ENCODE measurements at places on chromosomes 6 and 20.

GRCh38 chr6:30244560-30244959 is 31.4 kb upstream of the TRIM26 start:
- no peak for DNase-seq

DNA sequence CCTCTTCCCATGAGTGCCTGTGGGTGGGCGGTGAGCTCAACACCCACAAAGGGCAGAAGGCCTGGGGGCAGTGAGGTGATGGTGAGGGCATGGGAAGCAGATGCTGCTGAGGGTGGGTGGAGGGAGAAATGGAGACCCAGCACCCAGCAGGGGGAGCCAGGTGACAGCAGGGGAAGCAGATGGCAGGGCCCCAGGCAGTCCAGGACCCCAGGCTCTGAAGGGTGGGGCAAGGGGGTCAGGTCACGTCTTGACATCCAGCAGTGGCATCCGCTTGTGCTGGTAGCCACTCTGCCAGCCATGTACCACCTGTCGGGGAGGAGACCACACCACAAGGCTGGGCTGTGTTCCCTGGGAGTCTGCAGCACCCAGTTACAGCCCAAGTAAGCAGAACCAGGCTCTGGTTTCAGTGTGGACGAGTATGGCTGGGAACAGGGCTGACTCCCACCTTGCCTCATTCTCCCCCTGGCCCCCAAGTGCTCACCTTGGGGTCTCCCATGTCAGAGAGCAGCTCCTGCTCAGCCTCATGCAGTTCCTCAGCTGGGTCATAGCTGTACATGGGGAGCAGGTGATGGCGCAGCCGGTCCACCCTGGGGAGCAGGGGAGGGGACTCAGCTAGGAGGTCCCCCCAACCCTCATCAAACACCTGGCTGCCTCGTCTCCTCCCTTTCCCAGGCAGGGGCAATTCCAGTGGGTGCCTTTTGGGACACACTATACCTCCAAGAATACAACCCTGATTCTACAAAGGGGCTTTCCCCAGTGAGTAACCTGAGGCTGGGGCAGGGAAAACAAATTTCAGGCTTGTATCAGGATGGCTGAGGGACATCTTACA is 2.0 kb downstream of the SMIM29 start:
- DNase-seq: no peak

DNA sequence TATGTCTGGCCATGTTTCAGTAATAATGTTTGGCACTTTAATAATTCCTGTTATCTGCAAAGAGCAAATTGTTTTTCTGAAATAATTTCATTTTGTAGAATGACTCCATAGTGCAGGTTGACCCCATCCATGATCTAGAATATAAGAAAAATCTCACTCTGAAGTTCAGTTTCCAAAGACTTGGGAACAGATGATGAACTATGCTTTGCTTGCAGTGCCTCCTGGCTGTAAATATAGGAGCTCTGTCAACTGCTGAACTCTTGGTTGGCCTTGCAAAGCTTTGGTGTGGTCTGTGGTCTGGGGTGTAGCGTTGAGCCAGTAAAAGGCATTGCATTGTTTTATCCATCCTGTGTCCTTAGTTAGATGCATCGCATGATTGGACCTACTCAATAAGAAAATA is 104.0 kb downstream of the PLCB4 start:
- no peak for DNase-seq

- no peak for DNase-seq
These were observed 190.3 kb upstream of the CDYL start for GRCh38 chr6:4585682-4586468.

DNA sequence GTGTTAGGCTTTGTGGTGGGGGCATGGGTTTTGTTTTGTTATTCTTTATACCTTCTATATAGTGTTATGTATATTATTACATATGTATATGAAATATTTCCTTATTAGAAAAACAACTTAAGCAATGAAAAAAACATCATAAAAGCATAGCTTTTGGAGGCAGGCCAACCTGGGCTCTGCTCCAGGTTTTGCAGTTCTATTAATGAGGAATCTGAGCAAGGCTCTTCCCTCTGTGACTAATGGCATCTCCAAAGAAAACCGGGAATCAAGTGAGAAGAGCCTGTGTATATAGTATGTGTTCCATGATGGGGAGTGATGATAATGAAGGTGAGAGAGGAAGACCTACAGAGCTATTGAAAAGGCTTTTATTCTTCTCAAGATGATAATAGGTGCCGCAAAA is 291.1 kb downstream of the CLIC5 start:
- DNase-seq: peak; percentile 67

DNA sequence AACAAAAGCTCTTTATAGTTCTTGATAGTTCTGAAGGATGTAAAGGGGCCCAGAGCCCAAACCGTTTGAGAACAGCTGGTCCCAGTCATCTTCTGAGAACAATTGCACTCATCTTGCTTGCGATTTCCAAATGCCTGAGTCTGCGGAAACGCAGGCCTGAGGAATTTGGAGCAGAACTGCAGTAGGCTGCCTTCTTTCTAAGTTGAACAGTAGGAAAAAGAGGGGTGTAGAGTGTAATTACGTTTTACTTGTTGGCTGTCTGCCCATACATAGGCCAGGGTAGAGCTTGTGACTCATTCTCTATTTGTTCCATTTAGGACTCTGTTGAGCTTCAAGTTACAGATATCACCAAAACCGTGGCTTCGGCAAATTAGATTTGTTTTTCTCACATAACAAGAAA is 42.0 kb upstream of the KIF16B start:
- no peak for DNase-seq

DNA sequence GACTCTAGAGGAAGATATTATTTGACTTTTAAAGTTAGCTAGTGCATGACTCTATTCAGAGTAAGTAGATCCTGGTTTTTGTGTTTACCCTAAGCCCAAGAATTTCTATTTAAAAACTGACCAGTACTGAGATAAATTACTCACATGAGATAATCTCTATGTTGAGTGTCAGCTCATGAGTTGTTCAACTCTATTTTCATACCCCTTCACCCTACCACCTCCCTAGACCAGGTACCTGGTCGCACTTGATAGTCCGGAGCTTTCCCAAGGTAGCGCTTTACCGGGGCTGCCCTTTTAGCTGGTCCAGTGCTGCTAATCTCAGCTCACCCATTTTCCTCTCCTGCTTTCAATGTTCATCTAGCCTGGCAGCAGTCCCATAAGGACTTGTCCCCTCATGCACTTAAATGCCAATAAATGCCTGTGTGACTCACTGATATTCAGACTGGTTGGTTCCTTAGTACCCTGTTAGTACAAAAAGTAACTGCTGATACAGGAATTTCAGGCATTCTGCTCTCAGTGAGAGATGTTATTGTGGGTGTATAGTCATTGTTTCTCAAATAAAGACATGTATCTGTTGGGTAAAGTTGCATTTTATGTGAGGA is 503.9 kb downstream of the ADGRB3 start:
- DNase-seq: no peak

DNA sequence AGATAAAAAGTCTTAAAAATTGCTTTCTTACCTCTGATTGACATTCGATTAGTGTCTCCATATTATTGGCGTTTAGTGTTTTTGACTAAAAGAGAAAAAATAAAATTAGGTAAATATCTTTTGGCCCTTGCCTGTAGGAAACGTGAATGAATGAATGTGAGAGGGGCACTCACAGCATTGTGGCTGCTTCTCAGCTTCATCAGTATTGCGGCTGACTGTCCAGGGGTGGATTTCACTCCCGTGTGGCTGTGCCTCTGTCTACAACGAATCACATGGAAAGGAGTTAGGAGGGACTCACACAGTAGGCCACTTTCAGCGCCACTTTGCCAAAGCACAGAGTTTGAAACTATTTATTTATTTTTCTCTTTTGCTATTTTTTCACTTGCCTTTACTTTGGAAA is 844 bp downstream of the TAGAP start:
- DNase-seq: no peak

DNA sequence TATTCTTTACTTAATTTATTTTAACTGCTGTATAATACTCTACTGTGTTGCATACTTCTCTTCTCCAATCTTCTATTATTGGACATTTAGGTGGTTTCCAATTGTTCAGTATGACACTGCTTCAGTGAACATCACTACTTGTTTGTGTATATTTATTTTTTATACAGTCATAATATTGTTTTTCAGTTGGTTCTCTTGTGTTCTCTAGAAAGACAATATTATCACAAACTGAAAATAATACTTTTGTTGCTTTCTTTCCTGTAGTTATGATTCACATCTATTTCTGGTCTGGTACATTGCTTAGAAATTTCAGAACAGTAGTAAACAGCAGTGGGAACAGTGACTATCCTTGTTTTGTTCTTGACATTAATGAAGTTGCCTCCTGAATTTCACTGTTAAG is 62.8 kb upstream of the GTSF1L start:
- no peak for DNase-seq

DNA sequence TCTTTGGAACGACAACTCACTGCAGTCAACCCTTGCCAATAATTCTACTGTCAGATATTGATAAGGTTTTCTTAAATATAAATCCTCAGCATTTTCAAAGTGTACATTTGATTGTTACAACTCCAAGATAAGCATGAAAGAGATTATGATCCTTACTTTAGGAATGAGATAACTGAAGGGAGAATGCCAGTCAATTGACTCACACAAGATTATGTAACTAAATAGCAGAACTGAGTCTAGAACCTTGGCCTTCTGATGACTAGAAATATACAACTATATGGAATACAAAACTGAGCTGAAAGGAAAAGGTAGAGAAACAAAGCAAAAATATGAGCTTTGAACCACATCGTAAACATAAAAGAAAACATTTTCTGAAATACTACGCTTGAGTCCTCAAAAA is 26.9 kb upstream of the STXBP5 start:
- DNase-seq: no peak

DNA sequence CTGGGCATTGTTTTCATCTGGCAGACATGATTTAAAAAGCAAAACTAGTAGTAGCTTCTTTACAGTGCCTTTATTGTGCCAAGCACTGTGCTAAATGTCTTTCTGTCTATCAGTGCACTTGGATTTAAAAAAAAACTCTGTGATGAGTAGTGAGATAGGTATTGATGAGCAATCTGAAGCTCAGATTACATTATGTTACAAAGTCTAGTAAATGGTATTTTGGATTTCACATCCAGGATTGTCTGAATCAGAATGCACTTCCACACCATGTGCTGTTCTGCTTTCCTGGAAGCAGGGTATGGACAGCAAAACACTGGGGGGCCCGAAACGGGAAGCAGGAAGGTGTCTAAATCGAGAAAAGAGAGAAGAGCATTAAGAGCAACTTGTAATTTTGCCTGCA is 103.4 kb upstream of the CCN2 start:
- DNase-seq: no peak

DNA sequence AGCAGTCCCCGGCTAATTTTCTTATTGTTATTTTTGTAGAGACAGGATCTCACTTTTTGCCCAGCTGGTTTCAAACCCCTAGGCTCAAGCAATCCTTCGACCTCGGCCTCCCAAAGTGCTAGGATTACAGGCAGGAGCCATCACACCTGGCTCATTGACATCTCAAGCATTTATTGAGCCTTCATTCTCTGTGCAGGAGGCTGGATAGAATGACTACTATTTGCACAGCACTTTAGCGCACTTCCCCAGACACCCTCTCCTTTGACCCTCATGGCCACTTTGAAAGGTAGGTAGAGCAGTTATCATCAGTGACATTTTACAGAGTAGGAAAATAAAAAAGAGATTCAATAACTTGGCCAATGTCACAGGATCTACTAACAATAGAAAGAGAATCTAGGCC is 124.0 kb upstream of the STXBP5 start:
- no peak for DNase-seq

- DNase-seq: no peak
These were observed 14.5 kb downstream of the ARHGAP18 start for GRCh38 chr6:129695373-129696027.

GRCh38 chr20:8151372-8151771 is 19.3 kb downstream of the PLCB1 start:
- DNase-seq: no peak

GRCh38 chr6:42129360-42129676 is 13.1 kb downstream of the C6orf132 start:
- DNase-seq: no peak

- DNase-seq: no peak
These were observed 47.5 kb upstream of the PROKR2 start for GRCh38 chr20:5364136-5364821.

Measured in smooth muscle cell of the brain vasculature (primary cell).